Activated naive CD4-positive, alpha-beta T cell (primary cell): ENCODE measurements at places on chromosomes 16 and 17.

- no peak for DNase-seq
Observed at GRCh38 chr16:88561485-88562359, 8.5 kb upstream of the ZC3H18 start.

DNA sequence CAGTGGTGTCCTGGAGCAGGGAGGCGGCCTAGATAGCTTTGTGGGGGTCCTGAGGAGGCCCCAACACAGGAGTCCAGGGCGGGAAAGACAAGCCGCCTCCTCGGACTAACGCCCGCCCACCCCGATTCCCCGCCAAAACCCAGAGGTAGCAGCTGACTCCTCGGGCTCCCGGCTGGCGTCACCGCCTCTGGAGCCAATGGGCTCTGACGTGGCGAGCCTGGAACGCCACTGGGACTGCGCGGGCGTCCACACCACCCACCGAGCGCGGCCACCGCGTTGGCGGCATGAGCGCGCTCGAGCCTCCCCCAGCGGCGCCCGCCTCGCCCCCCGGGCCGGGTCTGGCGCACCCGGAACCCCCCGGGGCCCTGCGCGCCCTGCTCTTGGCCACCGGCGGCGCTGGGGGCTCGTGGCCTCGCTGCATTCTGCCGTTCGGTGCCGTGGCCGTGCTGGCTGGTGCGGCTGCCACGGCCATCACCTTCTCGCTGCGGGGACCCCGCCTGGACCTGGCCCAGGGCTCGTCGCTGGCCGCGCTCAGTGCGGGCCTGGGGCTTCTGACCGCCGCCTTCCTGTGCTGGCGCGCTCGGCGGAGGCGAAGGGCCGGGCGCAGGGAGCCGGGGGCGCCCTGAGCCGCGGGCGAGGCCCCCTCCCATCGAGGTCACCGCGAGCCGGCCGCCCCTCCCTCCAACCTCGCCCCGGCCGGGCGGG is 3.4 kb upstream of the NTN3 start:
- DNase-seq: no peak

GRCh38 chr17:43722269-43722619 is 36.3 kb downstream of the SOST start:
- DNase-seq: no peak

- no peak for DNase-seq
Observed at GRCh38 chr17:42026857-42027589, 7.1 kb downstream of the NKIRAS2 start.

GRCh38 chr16:84159007-84159406 is 13.9 kb downstream of the DNAAF1 start:
- DNase-seq: no peak
